Adrenal gland (tissue), 19 donors: ENCODE measurements at places on chromosomes 5 and 9. TPM values are rescaled to one million over a fixed set of nuclear protein-coding genes. Genes with fewer than 3 reads are reported as not detected.

DNA sequence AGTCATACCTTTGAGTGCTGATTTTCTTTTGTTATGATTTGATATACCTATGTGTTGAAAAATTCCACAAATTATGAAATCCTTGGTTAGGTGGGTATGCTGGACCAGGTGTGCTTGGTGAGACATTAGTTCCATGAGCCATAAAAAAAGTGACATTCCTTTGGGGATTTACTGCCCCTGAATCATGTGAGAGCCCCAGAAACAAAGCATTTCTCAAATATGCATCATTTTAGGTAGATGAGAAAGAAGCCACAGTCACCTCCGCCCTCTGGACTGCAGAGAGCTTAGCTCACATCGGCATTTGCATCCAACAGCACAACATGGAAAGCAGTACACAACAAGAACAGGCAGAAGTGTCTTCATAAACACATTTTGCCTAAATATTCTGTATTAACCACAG is 55.3 kb downstream of the DAP start:
- H3K27me3 ChIP-seq = no peaks in the 10 kb centered on the region

GRCh38 chr5:175115831-175116230 is 328.2 kb downstream of the DRD1 start:
- H3K4me3 ChIP-seq = no peak overlapping the region
- H3K27ac ChIP-seq = no peak overlapping the region
- H3K27me3 ChIP-seq = no peaks in the 10 kb centered on the region
- no peak for DNase-seq

DNA sequence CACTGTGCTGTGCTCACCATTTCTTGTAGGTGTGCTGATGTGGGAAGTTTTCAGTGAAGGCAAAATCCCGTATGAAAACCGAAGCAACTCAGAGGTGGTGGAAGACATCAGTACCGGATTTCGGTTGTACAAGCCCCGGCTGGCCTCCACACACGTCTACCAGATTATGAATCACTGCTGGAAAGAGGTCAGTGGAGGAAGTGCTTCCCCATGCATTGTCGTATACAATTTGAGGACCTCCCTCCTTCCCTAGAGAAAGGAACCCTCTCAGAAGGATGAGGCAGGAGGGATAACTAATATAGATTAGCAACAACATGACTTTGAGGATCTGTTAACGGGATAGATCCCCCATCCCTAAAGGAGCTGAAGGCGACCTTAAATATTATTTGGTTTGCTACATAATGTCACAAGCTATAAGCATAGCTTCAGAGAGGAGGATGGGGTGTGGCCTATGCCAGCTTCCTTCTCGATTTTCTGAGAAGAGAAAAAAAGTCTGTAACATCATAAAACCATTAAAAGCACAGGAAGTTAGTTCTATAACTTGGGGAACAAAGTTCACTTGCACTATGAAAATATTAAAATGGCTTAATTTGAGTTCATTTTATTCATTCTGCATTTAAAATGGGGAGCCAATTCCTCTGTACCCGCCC is 17.0 kb upstream of the CYFIP2 start:
- DNase-seq = no peak
- H3K36me3 ChIP-seq = no peaks in the 10 kb centered on the region
- no peak overlapping the region for H3K4me3 ChIP-seq
- H3K4me1 ChIP-seq = no peaks in the 10 kb centered on the region

GRCh38 chr5:69492923-69493395 is 369 bp downstream of the OCLN start:
- H3K27me3 ChIP-seq = peaks cover 43% of the 10 kb centered on the region
- H3K27ac ChIP-seq = no peak overlapping the region
- peak overlapping the region; percentile 32 for H3K4me3 ChIP-seq
- DNase-seq = no peak

GRCh38 chr5:133122711-133123110 is 70.9 kb downstream of the HSPA4 start:
- no peaks in the 10 kb centered on the region for H3K36me3 ChIP-seq
- H3K27ac ChIP-seq = no peak overlapping the region
- no peaks in the 10 kb centered on the region for H3K27me3 ChIP-seq
- no peak overlapping the region for H3K4me3 ChIP-seq
- DNase-seq = no peak
- H3K4me1 ChIP-seq = no peaks in the 10 kb centered on the region

- no peak overlapping the region for H3K4me3 ChIP-seq
- no peak overlapping the region for H3K27ac ChIP-seq
- peaks cover 7% of the 10 kb centered on the region for H3K27me3 ChIP-seq
- no peaks in the 10 kb centered on the region for H3K4me1 ChIP-seq
Measured at GRCh38 chr5:107682533-107682932, 11.8 kb upstream of the EFNA5 start.

DNA sequence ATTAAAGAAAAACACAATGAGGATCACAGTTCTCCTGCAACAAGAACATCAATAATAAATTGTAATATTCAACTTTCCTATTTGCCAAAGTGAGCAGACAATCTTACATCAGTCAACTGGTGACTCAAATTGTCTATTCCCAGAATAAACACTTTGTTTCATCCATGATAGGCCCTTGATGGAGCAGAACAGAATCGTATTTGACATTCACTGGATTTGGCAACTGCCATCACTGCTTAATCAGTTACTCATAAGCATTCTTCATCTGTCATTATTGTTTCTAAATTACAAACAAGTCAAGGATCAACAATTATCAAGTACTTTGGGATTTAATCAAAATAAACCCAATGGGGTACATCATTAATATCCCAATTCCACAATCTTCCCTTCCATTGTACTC is 398.4 kb downstream of the GABRG2 start:
- H3K27ac ChIP-seq = no peak overlapping the region
- H3K4me3 ChIP-seq = no peak overlapping the region
- no peak for DNase-seq
- H3K27me3 ChIP-seq = no peaks in the 10 kb centered on the region
- no peaks in the 10 kb centered on the region for H3K36me3 ChIP-seq

DNA sequence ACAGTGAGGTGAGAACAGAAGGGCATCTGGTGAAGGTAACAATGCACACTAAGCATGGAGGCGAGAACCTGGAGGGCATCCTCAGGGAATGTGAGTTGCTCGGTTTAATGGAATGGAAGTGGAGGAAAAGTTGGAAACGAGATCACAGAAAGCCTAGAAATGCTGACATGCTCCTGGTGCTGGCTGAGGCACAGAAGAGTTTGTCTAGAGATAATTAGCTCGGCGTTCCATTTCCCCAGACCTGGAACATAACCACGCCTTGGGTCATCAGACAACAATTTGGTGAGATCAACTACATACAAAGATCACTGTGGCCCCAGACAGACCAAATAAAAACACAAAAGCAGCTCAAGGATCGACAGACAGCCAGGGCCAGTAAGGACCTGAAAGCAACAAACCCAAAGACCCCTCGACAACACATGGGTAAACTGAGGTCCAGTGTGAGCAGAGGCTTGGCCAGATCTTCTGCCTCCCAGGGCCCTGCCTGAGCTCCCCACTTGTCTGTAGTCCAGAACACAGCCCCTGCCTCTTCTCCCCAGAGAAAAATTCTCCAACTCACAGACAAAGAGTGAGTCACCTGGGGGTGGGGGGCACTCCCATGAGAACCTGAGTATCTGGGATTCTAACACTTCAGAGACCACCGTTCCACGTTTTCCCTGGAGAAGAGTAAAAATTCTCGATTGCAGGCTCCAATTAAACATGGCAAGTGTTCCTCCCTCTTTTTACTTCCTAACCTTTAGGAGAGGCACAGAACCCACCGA is 52.5 kb downstream of the SHB start:
- H3K36me3 ChIP-seq = no peaks in the 10 kb centered on the region
- H3K4me1 ChIP-seq = no peaks in the 10 kb centered on the region
- no peak overlapping the region for H3K4me3 ChIP-seq
- no peak for DNase-seq

DNA sequence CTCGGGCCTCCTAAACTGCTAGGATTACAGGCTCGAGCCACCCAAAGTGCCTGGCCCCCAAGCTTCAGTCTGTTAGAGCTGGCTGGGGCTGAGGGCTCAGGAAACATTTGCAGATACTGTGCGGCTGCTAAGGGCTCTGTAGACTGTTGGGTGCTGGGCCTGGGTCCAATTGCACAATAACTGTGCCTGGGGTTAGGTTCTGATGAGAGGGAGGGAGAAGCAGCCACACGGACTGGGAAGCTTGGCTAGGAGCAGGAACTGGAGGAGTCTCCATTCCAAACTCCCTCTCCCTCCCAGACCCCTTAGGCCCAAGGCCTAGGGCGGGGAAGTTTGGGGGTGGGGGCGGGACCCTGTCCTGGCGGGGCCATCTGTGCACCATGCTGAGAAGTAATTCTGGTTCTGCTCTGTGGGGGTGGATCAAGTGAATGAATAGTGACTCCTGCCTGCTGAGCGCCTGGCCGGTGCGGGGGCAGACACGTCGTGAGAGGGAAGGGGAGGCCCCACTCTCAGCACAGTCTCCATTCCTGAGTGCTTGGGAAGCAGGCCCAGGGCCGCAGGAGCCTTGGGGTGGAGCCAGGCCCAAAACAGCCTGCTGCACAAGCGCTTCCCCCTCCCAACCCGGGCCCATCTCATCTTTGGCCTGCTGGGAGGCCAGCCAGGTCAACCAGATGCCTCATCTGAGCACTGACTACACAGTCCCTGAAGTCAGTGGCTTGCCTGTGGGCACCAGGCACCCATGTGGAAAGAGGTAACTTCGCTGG is 1.5 kb downstream of the ASS1 start:
- peak; percentile 96 for DNase-seq
- no peak overlapping the region for H3K4me3 ChIP-seq
- H3K36me3 ChIP-seq = no peaks in the 10 kb centered on the region
- H3K4me1 ChIP-seq = peaks cover 56% of the 10 kb centered on the region
- H3K27ac ChIP-seq = peak overlapping the region; percentile 78

- DNase-seq = no peak
- no peaks in the 10 kb centered on the region for H3K36me3 ChIP-seq
- peak overlapping the region; percentile 75 for H3K27ac ChIP-seq
- H3K27me3 ChIP-seq = no peaks in the 10 kb centered on the region
- no peak overlapping the region for H3K4me3 ChIP-seq
Measured at GRCh38 chr5:57311921-57312735, 138.3 kb downstream of the GPBP1 start.

The PCDHGB2 gene
- 2.4 TPM for total RNA-seq
